ENCODE measurements at places on chromosomes 2 and 18.

DNA sequence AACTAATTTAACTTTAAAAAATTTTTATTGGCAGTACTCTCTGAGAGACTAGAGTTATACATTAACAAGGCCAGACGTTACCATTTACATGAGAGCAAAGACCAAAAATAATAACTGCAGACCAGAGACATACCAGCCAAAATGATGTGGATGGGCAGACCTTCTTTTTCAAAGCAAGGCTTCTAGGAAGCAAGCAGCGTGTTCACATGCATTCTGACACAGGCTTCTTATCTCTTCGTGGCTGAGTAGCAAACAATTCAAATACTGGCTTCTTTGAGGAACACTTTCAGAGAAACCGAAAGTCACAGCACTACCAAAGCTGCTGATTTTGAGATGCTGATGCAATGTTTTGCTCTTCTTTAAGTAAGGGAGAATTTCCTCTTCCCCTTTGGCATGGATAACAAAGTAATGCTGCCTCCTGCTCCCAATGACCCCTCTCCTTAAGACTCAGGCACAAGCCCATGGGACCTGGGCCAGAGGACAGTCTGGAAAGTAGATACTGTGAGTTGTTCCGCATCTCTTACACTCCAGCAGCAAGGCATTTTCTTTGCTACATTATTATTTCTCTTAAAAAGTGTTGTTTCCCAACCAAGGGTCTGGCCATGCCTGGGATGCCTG is 181.9 kb downstream of the MREG start:
- no peak for DNase-seq

- no peak for DNase-seq
These were observed 108.5 kb downstream of the VAPA start for GRCh38 chr18:10022365-10022764.

- no peak for DNase-seq
These were observed 56.0 kb downstream of the NRP2 start for GRCh38 chr2:205738117-205738968.

GRCh38 chr2:96161898-96162297 is 16.7 kb upstream of the DUSP2 start:
- DNase-seq = no peak

DNA sequence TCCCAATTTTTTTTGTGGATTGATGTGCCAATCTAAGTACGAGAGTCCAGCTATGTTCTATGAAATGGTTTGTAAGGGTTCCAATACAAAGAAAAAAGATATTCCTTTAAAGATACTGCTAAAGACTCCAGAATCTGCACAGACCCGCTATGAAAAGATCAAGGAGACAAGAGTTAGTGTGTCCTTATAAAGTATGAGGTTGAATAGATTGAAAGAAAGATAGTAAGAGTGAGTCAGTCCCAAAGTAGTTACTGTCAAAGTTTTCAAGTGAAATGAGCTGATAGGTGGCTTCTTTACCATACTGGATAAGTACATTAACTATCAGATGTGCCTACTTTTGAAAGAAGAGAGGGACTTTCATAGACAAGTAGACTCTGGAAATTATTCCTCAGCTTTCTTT is 17.9 kb upstream of the EHBP1 start:
- DNase-seq = no peak

GRCh38 chr2:12081481-12082210 is 335.2 kb downstream of the LPIN1 start:
- DNase-seq = no peak
